ENCODE measurements at places on chromosomes 1 and 21.

GRCh38 chr1:30005972-30006619, 717.3 kb downstream of the MATN1 start:
- no peak for DNase-seq

DNA sequence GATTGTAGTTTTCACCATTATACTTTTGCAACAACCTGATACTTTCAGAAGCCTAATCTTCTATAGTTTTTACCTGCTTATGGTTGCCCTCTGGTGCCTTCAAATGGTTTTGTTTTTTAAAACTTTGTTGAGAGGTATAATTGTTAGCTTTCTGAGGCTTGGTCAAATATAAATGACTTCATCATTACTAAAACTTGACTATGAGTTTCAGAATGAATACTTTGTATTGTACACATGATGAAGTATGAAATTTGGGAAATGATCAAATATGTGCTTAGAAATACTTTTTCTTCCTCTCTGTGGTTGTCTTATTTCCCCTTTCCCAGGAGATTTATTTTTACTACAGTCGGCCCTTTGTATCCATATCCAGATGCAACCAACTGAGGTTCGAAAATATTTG, 151.8 kb upstream of the B3GALT2 start:
- no peak for DNase-seq

DNA sequence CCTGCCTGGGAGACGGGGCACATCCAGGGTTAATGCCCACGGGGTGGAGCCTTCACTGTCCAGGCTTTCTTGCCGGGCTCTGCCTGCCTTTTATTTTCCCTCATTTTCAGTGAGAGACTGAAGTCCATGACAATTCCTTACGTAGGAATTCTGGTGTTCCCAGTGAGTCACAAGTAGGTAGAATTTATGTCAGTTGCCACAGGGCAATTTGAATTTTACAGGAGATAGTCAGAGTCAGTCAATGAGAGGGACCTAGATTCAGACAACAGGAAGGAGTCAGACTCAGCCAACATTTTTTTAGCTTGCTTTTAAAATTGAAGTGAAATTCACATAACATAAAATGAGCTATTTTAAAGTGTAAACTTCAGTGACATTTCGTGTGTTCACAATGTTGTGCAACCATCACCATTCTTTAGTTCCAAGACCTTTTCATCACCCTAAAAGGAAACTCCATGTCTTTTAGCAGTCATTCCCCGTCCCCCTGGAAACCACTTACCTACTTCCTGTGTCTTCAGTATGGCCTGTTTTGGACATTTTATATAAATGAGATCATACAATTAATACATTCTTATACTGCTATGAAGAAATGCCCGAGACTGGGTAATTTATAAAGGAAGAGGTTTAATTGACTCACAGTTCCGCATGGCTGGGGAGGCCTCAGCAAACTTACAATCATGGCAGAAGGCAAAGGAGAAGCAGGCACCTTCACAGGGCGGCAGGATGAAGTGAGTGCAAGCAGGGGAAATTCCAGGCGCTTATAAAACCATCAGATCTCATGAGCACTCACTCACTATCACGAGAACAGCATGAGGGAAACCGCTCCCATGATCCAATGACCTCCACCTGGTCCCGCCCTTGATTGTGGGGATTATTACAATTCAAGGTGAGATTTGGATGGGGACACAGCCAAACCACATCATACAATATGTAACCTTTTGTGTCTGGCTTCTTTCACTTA, 14.6 kb downstream of the AJAP1 start:
- DNase-seq, result no peak

DNA sequence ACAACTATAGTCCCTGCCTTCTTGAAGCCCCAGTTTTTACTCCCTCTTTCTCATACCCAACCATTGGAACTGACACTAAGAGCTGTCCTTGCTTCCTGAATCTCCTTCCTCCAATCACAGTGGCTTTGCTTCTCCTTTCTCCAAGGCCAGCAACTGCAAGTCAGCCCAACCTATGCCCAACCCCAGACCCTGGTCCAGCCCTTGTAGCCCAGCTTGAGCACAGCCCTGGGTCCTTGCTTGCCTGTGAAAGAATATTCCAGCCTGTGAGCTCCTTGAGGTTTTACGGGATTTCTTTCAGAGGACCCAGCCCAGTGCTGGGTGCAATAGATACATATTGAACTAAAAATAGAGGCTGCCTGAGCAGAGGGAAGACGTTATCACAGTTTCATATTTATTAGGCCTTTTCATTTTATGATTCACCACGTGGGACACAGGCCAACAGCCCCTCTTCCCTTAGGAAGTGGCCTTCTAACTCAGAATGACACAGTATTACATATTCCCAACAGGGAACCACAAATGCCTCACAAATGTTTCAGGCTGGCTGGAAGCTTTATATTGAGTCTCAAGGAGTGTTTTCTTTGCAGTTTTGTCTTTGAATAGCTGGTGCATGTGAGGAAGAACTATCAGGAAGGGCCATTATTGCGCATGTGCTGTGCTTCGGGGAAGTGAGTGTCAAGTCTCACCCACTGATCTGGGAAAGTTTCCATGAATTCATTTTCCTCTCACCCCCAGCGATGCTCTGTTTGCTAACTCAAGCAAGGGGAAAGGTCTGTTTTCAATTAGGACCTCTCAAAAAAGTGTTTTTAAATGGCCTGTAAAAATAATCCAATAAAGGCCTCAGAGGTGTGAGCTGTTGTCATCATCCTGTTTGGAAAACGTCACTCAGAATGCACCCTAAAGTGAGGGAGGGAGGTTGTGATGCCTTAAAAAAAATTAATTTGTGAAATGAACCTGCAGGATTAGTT, 92.3 kb upstream of the NFIA start:
- no peak for DNase-seq

- no peak for DNase-seq
Observed at GRCh38 chr1:1308756-1309250, 406 bp downstream of the PUSL1 start.

DNA sequence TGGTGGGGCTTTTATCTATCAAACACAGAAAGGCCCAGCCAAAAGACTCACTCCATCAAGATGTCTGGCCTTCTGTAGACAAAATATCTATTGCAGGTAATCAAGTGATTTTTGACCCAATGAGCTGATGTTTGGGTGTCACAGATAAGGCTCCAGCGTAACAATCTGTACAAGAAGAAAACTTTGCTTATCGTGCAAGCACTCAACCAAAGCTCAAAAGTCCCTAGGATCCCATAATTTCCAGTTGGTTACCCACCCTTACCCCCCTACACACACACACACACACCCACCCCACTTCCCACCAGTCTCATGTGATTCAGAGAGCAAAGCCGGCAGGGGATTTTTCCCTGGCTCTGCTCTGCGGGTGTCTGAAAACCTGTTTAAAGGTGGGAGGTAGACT, 5.8 kb downstream of the ITPKB start:
- no peak for DNase-seq

- DNase-seq, result no peak
Observed at GRCh38 chr1:16628361-16629111, 15.2 kb upstream of the NBPF1 start.

DNA sequence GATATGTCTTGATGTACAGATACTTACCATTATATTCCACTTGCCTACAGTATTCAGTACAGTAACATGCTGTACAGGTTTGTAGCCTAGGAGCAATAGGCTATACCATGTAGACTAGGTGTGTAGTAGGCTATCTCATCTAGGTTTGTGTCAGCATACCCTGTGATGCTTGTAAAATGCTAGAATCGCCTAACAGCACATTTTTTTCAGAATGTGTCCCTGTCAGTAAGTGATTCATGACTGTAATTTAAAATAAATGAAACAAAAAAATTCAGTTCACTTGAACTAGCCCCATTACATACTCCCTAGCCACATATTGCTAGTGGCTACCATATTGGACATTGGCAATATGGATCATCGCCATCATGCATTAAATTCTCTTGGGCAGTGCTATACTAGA, 51.3 kb downstream of the CLIC4 start:
- no peak for DNase-seq

DNA sequence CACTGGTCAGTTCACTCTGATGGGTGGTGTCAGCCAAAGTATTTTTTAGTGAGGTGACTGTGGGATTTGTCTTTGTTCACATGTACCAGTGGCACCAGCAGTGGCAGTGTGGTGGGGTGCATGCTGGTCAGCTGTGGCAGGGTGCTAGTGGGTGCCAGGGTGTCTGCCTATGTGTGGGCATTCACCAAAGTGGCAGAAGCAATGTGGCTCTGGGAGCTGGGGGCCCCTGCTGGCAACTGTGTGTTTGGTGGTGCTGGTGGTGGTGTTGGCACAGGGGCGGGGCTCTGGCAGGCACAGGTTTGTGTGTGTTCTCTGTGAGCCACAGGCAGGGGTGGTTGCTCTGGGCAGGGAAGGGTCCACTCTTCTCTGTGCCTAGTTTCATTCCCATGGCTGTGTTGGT, 161.5 kb downstream of the CENPF start:
- no peak for DNase-seq

DNA sequence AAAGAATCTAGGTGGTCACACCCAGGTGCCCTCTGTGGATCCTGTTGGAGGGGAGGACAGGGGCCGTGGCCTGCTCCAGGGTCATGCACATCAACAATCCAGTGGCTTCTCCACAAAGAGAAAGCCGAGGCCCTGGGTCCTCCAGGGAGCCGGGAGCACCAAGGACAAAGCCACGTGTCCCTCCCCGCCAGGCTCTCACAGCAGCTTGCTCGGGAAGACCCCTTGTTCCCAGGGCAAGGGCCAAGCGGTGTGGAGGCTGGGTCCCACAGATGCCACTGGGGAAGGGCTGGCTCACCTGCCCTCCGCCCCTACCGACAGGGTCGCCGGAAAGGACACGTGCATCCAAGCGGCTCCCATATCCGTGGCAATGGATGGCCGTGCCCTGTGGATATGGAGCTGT, 192.9 kb upstream of the VAMP3 start:
- no peak for DNase-seq

DNA sequence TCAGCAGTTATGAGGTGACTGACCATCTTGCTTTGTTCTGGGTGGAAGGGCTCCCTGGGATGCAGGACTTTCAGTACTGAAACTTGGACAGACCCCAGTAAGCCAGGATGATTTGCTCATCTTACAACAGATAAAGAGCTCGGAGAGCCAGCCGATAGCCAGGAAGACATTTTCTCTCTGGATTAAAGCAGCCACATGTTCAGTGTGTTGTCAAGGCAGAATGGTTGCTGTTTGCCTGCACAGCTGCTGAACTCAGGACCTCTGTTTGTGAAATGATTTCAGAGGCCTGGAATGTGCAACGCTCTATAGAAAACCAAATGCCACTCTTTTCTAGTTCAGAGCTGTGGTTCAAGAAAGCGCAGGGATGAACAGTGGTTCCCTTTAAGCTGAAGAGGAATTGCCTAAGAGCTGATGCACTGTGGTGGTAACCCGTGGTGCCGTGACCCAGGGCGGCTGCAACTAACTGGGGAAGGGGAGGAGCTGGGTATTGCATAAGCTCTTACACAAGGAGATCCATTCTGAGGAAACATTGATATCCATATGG, 40.7 kb downstream of the CASQ2 start:
- no peak for DNase-seq

DNA sequence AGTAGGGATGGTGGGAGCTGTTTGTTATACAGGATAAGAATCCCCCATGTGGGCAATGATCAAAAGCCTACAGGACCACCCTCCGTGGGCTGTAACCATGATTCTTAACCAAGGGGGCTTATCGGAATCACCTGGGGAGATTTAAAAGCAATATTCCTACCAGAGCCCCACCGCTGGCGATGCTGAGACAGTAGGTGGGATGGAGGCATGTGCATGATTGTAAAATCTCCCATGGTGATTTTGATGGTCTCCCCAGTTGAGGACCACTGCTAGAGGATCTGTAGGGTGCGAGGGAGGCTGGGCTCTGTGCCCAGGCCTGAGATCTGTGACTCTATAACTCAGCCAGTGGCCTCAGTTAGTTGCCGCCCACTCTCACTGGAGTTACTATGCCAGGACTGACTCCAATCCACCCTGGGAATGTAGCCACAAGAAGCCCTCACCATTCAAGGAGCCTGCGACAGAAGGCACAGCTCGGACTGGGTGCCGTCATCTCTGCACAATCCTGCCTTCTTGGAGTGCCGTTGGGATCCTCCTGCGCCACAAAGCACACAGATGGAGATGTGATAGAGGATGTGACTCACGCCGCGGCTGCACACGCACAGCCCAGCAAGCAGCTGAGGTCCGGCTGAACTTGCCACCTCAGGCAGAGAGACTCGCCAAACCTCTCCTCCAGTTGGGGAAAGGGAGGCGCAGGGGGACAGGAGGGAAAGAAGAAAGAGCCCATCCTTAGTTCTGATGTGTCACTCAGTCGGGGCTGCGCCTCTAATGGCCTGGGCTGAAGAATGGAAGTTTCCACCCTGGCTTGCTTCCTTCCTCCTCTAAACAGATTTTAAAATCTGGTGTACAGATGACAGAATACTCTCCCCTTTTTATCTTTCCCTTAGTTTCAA, 26.5 kb downstream of the AKNAD1 start:
- no peak for DNase-seq

DNA sequence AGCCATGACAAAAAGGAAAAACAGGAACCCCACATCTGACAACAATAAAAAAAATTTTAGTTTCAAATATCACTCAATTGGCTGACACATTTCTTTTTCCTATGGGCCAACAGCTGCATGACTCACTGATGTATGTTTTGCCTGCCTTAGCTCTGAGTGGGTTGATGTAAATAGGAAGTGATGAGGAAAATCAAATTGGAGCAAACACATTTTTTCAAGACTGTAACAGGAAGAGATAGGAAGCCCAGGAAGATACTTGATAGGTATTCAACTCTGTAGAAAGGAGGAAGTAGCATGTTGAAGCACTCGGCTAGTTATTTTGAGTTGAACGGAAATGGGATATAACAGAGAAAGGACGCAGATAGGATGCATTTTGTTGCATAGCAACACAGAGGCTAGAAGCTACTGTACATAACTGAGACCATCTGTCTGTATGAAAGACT, 168.0 kb upstream of the NR5A2 start:
- DNase-seq, result no peak
